ENCODE measurements at places on chromosomes 12 and 14.

DNA sequence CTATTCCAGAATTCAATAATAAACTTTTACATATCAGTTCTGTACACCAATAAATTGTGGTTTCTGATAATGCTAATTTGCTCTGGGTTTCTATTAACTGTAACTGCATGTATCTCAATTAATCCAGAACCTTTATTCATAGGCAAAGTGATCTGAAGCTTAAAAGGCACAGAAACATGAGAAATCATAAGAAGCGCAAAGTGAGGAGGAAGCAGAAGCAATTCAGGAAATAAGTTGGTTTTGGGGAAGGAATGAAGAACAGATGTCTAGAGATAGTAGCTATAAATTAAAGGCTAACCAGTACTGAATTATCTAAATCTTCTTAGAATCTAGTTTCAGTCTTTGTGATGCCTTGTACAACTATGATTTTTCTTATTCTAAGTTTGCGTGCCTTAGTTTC, 24.6 kb downstream of the KERA start:
- no peak for DNase-seq

DNA sequence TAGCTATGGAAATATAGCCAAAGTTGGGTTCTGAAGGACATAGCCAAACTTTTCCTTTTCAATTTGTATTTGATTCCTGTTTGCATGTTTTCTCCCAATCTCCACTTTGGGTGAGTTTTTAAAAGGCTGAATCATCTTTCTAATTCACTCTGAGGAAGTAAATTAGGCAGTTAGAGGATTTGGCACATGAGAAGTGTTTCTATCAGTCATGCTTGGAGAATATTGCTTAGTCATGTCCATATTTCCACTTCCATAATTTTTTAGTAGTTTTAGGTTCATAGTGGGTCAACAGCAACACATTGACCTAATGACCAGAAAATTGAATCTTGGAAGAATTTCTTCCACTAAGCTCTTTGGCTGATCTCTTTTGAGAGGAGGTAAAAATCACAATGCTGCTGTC, 21.8 kb downstream of the IRAK3 start:
- no peak for DNase-seq

GRCh38 chr14:104658325-104658712, 31.1 kb upstream of the INF2 start:
- DNase-seq, result no peak

GRCh38 chr14:104879201-104879982, 14.3 kb downstream of the CEP170B start:
- DNase-seq, result no peak

DNA sequence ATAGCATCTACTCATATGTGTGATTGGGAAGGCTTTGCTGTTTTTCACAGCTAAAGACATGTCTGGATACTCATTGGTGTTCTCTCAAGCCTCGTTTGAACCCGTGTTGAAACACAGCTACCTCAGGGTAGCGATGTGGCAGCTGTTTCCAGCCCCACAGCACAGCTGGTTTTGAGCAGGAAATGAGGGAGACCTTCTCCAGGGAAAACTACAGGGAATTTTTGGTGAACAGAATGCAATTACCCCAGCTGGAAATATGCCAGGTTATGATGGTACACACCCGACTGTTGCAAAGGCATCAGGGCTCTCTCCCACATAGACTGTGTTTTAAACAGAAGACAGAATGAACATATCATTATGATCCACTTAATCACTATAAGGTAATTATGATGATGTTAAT, 828.9 kb downstream of the VRK1 start:
- no peak for DNase-seq

DNA sequence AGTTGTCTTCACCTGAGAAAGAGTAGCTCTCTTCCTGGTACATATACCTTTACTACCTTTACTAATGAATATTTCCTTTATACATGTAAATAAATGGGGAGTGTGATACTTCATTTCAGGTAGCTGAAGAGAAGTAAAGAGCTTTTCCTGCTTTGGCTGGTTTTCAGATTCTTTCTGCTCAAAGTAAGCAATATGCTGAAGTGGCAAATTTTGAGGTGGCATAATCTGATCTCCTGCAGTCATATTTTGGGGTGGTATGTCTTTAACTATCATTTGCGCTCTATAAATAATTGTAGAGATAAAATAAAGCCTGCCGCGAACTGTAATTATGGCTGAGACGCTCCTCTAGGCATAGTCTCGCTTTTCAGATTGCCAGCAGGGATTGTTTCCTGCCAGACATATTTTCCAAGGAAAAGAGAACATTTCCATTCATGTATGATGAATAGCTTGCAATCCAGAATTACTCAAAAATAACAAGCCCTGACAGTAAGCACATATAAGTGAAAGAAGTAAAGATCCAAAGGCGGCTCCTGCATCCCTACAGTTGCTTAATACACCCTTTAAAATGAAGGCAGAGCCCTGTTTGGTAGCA, 200.7 kb downstream of the C12orf50 start:
- no peak for DNase-seq

GRCh38 chr12:52310622-52311284, 10.4 kb downstream of the KRT83 start:
- no peak for DNase-seq

- DNase-seq, result peak; percentile 60
Observed at GRCh38 chr12:49201595-49202295, 12.9 kb upstream of the TUBA1A start.

Data from SW 1271 (cell line).